ENCODE measurements at places on chromosomes 11 and 22.

GRCh38 chr11:16572945-16573344 lies 165.5 kb upstream of the C11orf58 start:
- DNase-seq = no peak

DNA sequence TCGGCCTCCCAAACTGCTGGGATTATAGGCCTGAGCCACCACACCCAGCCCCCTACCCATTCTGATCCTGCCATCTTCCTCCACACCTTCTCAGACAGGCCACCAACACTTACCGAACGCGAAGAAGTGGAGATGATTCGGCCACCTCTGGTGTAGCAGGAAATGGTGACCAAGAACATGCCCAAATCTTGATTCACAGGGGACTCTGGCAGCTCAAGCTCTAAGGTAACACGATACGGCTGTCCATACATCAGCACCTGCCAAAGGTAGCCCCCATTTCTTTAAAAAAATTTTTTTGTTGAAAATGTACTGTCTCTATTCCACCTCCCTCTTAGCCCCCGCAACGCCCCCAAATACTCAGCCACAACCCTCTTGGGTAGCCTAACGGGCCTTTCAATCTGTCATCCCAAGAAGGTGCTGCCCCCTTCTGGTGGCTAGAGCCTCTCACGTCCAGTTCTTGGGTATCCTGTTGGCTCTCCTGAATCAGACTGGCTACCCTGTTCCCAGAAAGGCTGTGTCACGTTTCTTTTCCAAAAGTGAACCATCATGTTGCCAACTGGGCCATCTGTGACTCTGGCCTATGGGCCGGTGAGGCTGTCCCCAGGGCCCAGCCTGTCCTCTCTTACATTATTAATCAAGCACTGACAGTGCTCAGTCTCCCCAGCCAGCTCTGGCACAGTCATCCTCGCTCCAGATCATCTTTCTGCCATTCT lies 5.3 kb upstream of the LRRN4CL start:
- peak; percentile 63 for DNase-seq

DNA sequence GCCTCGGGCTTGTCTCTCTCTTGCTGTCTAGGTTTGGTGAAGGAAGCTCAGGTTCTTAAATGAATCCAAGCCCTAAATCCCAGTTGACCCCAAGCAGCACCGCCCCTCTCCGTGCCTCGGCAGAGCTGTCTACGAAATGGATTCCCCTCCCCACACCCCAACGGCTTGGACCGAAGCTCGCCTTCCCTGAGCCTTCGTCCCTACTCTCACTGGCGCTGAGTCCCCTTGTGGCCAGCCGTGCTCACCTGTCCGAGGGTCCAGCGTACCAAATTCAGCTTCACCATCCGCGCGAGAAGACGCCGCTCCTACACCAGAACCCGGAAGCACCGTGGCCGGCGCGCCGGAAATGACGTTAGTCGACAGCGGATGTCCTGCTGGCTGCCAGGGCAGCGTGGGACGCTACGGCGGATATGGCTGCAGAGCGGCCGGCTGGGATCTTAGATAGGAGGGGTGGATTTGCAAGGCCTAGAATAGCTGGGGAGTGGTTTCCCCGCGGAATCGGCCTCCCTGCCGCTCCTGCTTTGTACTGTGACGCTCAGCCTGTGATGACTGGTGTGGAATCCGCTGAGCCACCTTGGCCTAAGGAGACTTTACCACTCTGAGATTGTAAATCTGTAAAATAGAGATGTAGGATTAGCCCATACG lies at the start of gene TFIP11:
TFIP11 (minus strand) TSS at position 325 of the 645 bp plus-strand sequence. CDS start 2,201 bp downstream, outside the sequence.
- peak; percentile 89 for DNase-seq

DNA sequence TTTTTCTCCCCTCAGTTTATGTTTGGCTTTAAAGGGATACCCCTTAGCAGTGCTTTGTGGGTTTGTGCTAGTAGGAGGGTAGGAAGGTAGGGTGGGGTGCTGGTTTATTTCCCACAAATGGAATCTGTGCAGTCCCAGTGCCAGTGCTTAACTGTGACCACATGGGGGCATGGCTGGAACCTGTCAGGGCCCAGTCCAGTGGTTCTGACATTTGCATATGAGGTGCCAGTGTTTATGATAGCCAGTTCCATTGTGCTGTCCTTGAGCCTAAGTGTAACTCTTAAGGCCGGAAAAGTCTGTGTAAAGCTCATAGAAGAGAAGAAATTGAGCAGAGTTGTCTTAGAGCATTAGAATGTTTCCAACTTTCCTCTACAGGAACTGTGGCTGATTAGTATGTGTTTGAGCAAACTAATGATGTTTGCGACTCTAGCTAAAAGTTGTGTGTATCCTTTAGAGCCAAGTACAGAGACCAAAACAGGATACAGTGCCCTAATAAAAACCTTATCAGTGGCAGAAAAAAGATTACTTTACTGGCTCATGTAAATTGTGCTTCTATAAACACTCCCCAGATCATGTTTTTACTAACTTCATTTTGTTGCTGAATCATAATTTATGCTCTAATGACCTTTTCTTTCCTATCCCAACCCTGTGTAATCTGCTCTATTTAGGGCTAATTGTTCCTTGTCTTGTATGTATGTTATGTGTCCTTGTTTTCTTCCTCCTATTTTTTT lies 38.1 kb downstream of the DIXDC1 start:
- DNase-seq = no peak

DNA sequence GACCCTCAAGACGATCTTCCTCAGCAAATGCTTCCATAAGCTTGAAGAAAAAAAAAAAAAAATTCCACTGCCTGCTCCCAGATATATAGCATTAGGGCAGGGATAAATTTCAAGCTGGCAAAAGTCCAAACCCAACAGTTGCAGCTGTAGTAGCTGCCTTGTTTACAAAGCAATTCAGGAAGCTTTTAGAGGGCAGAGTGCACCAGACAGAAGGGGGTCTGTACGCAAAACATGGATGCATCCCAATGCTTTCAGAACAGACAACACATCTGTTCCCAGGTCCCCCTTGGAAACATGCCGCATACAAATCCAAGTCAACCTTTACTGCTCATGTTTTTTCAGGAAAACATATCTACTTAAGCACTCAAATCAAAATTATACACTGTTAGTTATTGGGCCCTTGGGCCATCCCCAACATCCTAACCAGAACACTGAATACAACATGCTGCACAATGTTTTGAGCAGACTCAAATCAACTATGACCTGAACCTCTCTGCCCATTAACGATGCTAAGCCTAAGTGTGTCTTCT lies 94.5 kb downstream of the CADM1 start:
- DNase-seq = no peak

DNA sequence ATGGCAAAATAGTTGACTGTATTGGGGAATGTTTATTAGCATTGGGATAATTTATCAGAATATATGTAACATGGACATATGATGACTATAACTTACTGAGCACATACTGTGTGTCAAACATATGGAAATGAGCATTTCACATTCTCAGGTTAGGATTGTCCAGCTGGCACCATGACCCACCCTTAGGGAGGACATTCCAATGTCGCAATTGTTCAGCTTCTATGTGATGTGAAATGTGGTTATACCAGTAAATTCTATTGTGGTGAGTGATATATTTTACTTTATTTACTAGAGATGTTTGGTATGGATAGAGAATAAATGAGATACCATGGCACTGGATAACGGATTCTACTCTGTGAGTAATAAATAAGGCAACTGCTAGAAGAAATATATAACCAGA lies 50.4 kb downstream of the OR4A47 start:
- DNase-seq = no peak

DNA sequence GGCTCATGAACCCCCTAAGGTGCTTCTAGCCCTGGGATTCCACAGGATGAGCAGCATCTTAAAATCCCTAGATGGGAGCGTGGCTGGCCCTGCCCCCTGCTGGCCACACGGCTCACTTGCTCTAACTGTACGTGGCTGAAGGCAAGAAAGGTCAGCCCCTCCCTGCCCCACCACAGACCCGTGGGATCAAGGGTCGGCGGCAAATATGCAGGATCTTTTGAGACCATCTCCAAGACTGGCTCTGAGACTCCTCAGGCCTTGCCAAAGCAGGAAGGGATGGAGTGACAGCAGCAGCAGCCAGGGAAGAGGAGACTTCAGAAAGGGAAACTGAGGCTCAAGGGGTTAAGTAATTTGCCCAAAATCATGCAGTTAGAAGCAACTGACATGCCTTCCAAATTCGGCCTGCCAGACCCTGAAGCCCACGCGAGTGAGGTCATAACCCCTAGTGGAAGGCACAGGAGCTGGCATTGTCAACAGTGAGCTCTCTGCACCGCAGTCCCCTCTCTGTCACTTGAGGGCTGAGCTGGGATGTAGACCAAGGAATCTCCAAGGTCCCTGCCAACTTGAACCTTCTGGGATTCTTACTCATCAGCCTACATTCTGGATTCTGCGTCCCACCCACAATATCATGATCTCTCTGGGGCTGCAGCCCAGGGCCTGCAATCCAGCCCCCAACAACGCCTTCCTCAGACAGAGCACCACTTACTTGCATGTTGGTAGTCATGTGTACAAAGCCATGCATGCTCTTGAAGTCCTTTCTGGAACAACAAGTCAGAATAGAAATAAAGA lies 31.4 kb downstream of the CREB3L1 start:
- DNase-seq = peak; percentile 48

- no peak for DNase-seq
Measured at GRCh38 chr11:987671-988070, 48.8 kb downstream of the MUC6 start.

DNA sequence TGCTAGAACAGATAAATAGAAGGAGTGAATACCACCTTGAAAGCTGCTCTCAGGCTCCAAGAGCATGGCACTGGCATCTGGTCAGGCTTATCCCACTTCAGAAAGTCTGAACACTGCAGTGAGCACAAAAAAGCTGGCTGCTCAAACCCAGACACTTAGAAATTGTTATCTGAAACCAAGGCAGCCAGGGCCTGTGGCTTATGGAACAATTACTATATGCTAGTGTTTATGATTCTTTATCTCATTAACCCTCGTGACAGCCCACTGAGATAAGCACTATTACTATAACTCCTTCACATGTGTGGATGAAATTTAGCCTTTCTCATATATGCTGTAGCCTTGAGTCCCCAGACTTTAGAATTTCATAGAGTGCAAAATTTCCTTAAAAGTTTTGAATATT lies 400.2 kb downstream of the RAB38 start:
- no peak for DNase-seq

- DNase-seq = no peak
Measured at GRCh38 chr11:83835423-83835822, 549.3 kb upstream of the CCDC90B start.

GRCh38 chr11:2156416-2157182 lies 4.4 kb downstream of the INS start:
- peak; percentile 48 for DNase-seq

DNA sequence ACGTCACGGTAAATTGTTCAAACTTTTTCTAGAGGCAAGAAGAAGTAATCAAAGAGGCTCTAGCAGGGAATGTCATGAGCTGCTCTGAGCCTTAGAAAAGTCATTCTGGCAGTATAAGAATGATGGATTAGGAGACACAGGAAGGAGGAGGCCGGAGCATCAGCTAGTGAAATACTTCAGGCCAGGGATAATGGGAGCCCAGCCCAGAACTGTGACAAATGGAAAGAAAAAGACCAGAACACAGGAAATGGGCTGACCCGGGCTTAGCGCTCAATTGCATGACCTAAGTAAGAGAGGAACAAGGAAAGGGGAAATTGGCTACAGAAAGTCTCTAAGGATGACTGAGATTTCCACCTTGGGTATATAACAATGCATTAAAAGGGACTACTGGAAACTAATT lies 108.6 kb downstream of the LARGE1 start:
- DNase-seq = no peak

DNA sequence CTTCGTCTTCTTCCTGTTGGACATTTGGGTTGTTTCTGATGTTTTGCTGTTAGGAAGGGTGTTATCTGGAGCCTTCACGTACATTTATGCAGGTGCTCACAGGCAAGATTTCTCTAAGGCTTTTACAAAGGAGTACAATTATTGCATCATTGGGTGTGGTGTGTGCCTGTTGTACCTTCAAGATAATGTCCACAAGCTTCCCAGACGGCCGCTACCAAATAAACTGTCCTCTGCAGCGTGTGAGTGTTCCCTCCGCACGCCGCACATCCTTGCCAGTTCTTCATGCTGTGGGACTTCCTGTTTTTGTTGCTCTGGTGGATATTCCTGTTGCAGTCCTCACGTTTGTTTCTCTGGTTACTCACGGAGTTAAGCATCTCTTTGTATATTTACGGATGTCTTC lies 133.3 kb downstream of the TBC1D22A start:
- DNase-seq = no peak

DNA sequence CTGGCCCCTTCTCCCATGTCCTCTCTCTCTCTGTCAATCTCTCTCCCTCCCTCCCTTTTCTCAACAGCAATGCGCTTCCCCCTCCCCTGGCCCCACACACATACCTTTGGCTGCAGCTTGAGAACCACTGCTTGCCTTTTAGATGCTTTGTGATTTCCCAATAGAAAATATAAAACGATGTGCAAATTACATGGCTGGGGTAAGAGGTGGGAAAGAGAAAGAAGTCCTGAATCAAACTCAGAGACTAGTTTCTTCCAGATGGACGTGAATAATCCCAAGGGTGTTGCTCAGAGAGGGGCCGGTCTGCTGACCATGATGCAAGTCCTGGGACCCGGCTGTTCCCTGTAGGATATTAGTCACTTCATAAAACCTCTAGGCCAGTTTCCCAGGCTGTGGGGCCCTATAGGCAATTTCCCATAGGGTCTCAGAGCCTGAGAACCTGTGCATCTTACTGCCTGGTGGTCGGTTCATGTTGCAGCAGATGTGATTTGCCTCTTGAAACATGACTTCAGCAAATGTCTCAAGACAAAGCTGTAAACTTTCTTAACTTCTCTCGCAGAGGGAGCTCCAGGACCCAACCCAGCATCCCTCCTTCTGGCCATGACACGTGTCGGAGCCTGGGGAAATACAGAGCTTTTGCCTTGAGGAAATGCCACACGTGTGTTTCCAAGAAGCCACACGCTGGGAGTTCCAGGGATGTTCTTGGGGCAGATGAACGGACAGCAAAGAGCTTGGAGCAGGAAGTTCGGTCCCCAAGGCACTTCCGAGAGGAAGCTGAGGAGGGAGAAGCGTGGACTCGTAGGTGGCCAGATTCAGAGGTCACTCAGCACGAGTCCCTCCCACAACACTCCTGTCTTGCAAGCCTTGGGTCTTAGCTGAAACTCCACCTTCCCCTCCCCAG lies 34.5 kb upstream of the ETS1 start:
- DNase-seq = no peak

- DNase-seq = no peak
Measured at GRCh38 chr11:7694235-7694634, 12.0 kb downstream of the OVCH2 start.

DNA sequence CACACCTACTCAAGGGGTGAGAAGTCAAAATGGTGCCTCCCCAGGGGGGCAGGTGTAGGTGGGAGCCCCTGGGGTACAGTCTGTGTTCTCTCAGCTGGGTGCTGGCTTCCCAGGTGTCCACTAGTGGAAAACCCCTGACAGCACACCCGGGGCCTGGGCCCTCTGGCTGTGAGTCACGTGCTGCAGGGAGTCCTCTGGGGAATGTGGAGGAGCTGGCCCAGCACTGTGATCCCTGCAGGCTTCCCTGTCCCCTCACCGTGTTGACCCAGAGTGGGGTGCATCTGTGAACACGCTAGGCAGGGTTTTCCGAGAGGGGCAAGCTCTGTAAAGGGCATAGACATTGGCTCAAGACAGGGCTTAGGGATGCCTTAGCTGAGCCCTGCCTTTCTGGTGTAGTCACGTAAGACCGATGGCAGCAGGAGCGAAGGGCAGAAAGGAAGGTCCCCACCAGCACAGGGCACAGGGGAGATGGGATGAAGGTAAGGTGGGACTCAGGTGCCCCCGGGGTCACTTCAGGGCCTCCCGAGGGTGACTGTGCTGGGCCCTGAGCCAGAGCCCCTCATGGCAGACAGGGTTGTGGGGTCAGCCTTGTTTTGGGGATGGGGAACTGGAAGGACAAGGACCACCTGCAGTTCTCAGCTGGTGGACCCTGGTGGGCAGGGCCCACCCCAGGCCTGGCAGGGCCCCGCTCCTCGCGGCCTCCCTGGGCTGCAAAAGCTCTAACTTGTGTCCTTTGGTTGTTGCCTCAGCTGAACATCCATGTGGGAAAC lies 14.1 kb downstream of the DERL3 start:
- DNase-seq = no peak

All from stimulated activated CD4-positive, alpha-beta T cell treated with anti-CD3 and anti-CD28 coated beads, Interleukin-12 subunit alpha, Interleukin-12 subunit beta, amount 100 ng/mL, for 48 hours (primary cell).